ENCODE measurements at places on chromosomes 7 and 10.
A peak's percentile ranks its signal among the peaks of the same experiment; 100 is the strongest.

- no peak for DNase-seq
Measured at GRCh38 chr7:17140406-17140805, 158.0 kb upstream of the AHR start.

GRCh38 chr10:78199759-78200158, 166.1 kb downstream of the RPS24 start:
- DNase-seq, result no peak

GRCh38 chr10:55631071-55631654, 729.9 kb downstream of the ZWINT start:
- no peak for DNase-seq

DNA sequence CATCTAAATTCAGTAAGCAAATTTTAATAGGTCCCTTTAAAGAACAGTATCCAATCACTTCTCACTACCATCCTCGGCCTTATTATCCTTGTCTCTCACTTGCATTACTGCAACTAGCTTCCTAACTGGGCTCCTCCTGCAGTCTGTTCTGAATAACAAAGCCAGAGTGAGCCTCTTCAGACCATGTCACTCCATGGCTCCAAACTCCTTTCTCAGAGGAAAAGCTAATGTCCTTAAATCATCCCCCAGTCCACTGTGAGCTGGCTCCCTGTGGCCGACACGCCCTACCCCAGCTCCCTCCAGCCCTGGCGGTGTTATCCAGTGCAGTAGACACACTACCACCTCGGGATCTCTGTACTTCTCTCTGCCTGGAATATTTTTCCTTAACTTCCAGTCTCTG, 80.0 kb downstream of the EPC1 start:
- DNase-seq, result no peak

GRCh38 chr7:154744861-154745258, 258.1 kb downstream of the PAXIP1 start:
- DNase-seq, result no peak

GRCh38 chr7:90749774-90750173, 153.7 kb downstream of the CDK14 start:
- DNase-seq, result peak; percentile 64

DNA sequence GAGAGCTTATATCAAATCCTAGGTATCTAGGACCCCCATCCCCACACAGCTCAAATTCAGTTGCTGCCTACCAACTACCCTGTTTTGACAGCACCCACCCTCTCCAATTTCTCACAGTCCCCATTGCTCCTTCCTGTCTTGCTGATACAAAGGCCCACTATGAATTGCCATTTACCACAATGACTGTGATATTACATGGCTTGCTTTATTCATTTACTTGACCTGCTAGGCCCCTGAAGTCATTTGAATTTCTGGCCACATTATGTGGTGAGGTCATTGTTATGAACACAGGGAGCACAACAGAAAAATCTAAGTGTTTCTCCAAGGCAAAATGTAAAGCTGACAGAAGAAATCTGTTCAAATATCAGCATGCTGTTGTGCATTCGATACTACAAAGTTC, 101.4 kb downstream of the PPP1R17 start:
- DNase-seq, result no peak

GRCh38 chr10:4868357-4868657, 42.3 kb downstream of the AKR1E2 start:
- no peak for DNase-seq

GRCh38 chr7:76262683-76263402, 39.6 kb upstream of the HSPB1 start:
- peak; percentile 60 for DNase-seq

GRCh38 chr7:138750901-138751464, 46.8 kb upstream of the TMEM213 start:
- no peak for DNase-seq

- no peak for DNase-seq
Measured at GRCh38 chr10:25174461-25175230, at the start of gene GPR158. Gene GPR158 (plus strand): TSS chr10:25175001. CDS start chr10:25175421, 420 bp downstream.

- no peak for DNase-seq
Measured at GRCh38 chr10:4851846-4852245, 25.8 kb downstream of the AKR1E2 start.

DNA sequence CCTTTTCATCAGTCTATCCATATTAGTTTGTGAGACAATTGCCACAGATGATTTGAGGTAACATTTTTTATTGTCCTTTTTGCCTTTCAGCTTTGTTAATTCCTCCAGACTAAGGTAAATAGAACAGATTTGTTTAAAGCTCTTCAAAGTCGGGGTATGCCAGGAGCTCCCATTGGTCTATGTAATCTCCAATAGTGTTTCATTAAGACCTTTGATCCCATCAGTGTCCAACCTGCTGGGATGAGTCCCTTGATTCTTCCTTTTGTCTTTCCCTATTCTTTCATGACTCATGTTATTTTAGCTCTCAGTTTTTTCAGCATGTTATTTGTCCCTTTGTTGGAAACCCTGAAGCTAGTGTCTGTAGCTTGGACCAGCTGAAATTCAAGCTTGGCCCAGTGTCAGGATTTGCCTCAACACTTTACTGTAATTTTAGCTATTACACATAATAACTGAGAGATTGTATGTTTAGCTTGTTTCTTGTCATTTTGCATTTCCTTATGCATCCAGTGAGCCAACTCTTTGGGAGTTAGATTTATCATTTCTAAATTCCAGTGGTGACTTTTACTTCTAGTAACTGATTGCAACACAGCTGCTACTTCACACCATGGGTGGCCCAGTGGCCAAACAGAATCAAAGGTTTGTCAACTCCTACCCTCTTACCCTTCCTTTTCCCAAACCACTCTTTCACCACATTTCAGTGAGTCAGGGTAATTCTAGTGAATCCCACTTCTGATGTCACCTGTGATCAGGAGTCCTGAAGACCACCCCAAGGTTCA, 15.3 kb downstream of the AGBL3 start:
- DNase-seq, result peak; percentile 3

GRCh38 chr10:24493165-24493564, 230.5 kb downstream of the ARHGAP21 start:
- DNase-seq, result no peak

GRCh38 chr7:24442170-24442777, 131.0 kb upstream of the PALS2 start:
- DNase-seq, result no peak

DNA sequence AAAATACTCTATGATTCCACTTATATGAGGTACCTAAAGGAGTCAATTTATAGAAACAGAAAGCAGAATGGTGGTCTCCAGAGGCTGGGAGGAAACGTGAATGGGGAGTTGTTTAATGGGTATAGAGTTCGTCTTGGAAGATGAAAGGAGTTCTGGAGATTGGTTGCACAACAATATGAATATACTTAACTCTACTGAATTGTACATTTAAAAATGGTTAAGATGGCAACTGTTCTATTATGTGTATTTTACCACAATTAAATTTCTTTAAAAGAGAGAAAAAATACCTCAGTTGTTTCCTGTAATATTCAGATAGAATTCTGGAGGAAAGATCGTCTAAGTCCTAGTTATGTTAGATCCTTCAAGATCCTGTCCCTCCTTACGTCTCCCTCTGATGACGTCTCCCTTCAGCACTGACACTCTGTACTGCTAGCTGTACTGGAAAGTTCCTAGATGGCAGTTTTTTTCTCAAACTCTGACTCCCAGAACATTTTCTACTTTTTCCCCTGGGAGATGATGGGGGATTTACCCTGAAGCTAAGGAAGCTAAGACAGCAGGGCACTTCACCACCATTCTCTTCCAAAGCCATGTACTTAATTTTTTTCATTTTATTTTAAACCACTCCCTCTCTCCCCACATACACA, 53.2 kb upstream of the CAV2 start:
- DNase-seq, result peak; percentile 57

- no peak for DNase-seq
Measured at GRCh38 chr7:18663321-18663720, 167.8 kb downstream of the HDAC9 start.

DNA sequence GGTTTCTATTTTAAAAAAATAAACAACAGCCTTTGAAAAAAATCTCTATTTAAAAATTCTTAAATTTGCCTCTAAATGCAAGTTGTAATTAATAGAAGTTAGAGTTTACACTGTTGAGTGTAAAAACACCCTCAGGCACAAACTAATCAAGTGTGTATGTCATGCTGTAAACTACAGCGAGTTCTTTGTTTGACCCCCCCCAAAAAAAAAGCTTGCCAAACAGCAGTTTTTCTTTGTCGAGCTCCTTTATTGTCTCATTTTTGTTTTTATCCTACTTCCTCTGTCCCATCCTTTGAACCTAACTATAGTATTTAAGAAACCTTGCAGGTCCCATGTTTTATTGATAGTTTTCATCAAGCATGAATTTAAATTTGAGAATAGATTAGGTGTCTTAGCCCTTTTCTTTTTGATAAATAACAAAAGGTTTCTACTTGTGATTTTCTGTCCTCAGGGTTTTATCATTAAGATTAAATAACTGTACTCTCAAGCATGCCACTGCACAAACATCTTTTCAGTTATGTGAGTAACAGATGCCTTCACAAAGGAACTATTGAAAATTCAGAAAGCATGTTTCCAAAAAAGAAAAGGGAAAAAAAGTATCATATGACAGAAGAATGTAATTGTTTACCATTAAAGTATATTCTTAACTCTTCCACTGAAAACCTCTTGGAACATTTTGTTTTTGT, 176.0 kb downstream of the ARID5B start:
- no peak for DNase-seq

DNA sequence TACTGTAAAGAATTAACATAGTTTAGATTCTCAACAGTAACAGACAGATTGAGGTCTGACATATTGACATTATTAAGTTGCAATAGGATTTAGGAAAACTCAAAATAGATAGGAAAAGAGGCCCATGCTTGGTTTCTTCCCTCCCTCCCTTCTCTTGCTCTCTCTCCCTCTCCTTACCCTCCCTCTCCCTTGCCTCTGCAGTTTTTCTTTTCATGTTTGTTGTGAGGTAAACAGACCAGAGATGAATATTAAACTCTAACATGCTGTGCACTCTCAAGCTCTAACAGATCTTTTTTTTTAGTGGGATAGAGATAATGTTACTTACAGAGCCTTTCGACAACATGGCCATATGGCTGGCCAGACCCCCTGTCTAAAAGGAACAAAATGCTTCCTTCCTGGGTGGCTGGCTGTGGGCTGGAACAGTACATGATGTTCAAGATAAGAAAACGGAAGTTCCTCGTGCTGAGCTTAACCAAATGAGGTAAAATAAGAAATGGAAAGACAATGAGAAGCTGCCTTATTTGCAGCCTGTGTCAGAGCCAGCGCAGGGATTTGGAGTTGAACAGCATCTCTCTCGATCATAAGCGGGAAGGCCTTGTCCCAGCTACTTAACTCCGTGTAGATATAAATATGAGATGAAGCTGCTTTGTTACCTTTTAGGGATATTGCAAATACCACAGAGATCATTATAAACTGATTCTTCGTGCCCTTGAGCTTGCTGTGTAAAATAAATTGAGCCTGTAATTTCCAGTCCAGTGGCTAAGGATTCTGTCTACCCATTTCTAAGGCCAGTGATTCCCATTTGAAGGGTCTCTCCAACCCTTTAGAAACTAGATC, 391.9 kb upstream of the NPVF start:
- DNase-seq, result no peak

DNA sequence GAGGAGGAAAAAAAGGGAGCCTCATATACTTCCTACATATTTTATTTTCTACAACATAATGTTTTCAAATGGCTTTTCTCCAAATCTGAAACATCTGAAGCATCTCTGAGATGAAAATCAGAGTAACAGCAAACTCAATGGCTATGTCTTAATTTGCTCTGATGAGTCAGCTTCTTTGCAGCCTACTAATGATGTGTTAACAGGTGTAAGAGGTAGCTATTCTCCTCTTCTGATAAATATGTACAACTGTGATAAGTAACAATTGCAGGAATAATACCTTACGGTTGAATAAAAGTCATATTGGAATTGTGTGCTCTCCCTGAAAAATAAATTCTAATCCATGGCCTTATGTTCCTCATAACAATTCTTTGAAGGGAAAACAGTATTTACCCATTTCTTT, 45.2 kb downstream of the GNAT3 start:
- no peak for DNase-seq

DNA sequence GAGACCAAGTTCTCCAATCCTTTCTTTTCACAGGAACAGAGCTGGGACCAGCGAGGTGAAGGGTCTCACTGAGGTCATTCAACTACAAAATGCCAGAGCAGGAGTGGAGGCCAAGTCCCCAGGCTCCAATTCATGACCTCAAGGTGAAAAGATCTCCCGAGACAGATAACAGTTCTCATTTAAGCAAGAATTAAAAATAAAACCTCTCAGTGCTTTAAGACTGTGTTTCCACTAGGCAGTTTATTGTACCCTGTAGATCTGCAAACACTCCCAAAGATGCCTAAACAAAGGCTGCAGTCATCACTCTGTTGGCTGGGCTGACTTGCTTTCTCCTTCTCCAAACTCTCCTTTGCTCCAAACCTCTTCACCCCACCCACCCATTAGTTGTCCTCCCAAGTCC, 74.8 kb upstream of the CXCL12 start:
- DNase-seq, result no peak

GRCh38 chr7:2393706-2394105, 9.7 kb upstream of the CHST12 start:
- no peak for DNase-seq

Measured in HCEC 1CT (cell line).